ENCODE measurements at places on chromosomes 12 and 14. TPM values are rescaled to one million over a fixed set of nuclear protein-coding genes. Genes with fewer than 3 reads are reported as not detected.

Gene JDP2
- 46.1 TPM for total RNA-seq

Gene IL26
- total RNA-seq = not detected

Gene FERMT2
- 101 TPM for total RNA-seq

Gene EML5
- 0.75 TPM for total RNA-seq

Gene NEMP1
- 1.9 TPM for total RNA-seq

DNA sequence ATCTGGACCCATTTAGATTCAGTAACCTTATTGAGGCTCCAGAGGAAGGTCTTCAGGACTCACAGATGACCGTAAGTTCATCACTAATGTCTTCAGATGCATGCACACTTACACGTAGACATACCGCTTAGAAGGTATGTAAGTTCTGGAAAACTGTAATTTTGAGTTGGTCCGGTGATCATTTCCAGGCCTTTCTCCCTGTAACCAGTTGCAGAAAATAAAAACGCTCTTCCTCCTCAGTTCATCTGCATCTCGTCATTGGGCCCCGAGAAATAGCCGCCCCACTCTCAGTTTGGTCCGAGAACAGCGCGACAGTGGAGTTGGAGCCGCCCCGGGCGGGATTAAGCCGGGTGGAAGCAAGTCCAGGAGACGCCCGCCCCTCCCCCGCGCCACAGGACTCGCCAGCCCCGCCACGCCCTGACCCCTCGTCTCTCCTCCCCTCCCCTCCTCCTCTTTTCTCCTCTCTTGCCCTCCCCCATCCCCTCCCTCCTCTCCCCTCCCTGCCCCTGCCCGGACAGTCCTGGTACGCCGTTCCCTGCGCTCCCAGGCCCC is 83.7 kb downstream of the TNFAIP2 start:
- peak overlapping the region; percentile 82 for H3K27ac ChIP-seq
- H3K36me3 ChIP-seq = no peaks in the 10 kb centered on the region
- peak overlapping the region; percentile 38 for H3K4me3 ChIP-seq
- no peaks in the 10 kb centered on the region for H3K27me3 ChIP-seq

GRCh38 chr14:85895603-85896002 is 365.7 kb downstream of the FLRT2 start:
- no peaks in the 10 kb centered on the region for H3K27me3 ChIP-seq
- no peaks in the 10 kb centered on the region for H3K4me1 ChIP-seq
- no peak for DNase-seq
- no peak overlapping the region for H3K27ac ChIP-seq

DNA sequence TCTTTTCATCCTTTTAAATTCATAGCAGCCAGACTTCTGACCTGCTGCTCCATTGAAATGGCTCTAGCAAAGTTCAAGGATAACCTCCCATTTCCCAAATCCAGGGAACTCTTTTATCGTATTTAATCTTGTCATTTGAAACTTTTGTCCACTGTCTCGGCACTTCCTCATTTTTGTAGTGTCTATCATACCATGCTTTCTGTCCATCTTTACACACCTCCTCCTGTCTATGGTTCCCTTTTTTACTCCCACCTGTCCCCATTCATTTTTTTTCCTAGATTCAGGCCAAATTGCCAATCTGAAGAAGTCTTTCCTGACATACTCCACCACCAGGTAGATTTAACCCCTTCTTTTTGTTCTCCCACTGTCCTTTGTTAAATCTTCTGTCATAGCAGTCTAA is 31.0 kb downstream of the NFYB start:
- peaks cover 7% of the 10 kb centered on the region for H3K4me1 ChIP-seq
- H3K4me3 ChIP-seq = no peak overlapping the region
- no peak overlapping the region for H3K27ac ChIP-seq
- H3K36me3 ChIP-seq = no peaks in the 10 kb centered on the region
- no peak for DNase-seq
- H3K27me3 ChIP-seq = no peaks in the 10 kb centered on the region

DNA sequence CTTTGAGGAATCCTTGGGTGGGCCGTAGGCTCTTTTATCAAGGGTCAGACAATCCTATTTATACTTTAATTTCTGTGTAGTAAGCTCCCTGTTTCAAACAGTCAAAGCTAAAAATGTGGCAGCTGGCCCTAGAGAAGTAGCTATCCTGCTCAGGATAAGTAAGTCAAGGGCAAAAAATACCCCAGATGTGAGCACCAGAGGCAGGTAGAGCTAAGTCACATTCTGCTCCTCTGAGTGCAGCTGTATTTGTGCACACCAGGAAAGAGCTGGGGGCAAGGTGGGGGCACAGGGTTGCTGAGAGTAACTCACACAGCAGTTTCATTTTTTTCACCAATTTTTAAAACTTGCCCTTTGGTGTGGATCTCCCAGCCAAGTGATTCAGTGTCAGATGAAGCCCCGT is 5.3 kb downstream of the ETV6 start:
- no peak for DNase-seq
- no peaks in the 10 kb centered on the region for H3K27me3 ChIP-seq
- no peak overlapping the region for H3K27ac ChIP-seq
- no peaks in the 10 kb centered on the region for H3K36me3 ChIP-seq
- no peaks in the 10 kb centered on the region for H3K4me1 ChIP-seq
- no peak overlapping the region for H3K4me3 ChIP-seq

GRCh38 chr12:107448198-107448597 is 237.4 kb upstream of the PWP1 start:
- DNase-seq = no peak
- H3K4me3 ChIP-seq = no peak overlapping the region
- no peak overlapping the region for H3K27ac ChIP-seq
- H3K36me3 ChIP-seq = no peaks in the 10 kb centered on the region
- H3K4me1 ChIP-seq = no peaks in the 10 kb centered on the region

DNA sequence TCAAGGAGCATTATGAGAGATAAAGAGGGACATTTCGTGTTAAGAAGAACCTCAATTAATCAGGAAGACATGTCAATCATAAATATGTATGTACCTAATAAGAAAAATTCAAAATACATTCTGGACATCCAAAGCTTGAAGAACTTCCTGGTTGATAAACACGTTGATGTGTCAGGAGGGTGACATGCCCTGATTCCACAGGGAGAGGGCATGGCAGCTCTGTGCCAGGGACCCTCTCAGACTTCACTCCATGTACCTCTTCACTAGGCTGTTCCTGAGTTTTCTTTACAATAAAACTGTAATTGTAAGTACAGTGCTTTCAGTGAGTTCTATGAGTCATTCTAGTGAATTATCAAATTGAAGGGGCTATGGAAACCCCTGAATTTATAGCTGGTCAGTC is 163.5 kb downstream of the CFAP54 start:
- H3K27ac ChIP-seq = no peak overlapping the region
- H3K4me3 ChIP-seq = no peak overlapping the region

DNA sequence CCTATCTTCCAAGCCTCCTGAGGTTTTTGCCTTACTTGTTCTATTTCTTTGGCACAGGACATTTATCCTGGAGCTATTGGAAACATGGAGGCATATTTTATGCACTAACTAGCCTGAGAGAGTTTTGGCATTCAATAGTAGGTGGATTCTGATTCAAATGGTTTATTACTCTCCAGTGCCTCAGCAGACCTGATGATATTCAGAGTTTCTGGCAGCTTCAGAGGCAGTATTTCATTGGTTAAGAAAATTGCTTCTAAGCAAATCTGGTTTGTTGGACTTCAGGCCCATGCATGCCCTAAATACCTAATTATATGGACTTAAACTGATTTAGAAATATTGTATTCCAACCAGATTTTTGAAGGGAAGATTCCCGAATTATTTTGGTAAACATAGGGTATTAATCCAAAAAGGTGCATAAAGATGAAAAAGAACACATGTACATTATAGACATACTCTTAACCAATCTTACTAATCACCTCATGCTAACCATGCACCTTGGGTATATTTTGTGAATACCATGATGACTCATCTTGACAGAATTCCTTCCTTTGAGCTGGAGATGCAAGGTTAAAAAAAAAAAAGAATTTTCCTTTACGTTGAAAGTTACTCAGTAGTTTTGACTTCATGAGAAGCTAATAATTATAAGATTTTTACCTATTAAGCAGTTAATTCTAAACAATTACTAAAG is 44.3 kb upstream of the KTN1 start:
- no peak overlapping the region for H3K27ac ChIP-seq
- H3K27me3 ChIP-seq = no peaks in the 10 kb centered on the region
- H3K4me3 ChIP-seq = no peak overlapping the region
- DNase-seq = no peak

DNA sequence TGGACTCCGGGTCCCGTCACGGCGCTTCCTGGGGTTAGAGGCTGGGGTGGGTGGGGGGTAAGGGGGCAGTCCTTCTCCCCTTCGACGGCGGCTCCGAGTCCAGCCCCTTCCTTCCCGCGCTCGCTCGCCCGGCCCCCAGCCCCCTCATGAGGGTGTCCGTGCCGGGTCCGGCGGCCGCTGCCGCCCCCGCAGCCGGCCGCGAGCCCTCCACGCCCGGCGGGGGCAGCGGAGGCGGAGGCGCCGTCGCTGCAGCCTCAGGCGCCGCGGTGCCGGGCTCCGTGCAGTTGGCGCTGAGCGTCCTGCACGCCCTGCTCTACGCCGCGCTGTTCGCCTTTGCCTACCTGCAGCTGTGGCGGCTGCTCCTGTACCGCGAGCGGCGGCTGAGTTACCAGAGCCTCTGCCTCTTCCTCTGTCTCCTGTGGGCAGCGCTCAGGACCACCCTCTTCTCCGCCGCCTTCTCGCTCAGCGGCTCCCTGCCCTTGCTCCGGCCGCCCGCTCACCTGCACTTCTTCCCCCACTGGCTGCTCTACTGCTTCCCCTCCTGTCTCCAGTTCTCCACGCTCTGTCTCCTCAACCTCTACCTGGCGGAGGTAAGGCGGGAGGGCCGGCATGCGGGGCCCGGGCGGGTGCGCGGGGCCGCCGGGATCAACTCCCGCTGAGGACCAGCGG is 500 bp downstream of the GPR137C start:
- peak overlapping the region; percentile 93 for H3K4me3 ChIP-seq
- no peaks in the 10 kb centered on the region for H3K27me3 ChIP-seq
- peaks cover 19% of the 10 kb centered on the region for H3K4me1 ChIP-seq
- no peak for DNase-seq

DNA sequence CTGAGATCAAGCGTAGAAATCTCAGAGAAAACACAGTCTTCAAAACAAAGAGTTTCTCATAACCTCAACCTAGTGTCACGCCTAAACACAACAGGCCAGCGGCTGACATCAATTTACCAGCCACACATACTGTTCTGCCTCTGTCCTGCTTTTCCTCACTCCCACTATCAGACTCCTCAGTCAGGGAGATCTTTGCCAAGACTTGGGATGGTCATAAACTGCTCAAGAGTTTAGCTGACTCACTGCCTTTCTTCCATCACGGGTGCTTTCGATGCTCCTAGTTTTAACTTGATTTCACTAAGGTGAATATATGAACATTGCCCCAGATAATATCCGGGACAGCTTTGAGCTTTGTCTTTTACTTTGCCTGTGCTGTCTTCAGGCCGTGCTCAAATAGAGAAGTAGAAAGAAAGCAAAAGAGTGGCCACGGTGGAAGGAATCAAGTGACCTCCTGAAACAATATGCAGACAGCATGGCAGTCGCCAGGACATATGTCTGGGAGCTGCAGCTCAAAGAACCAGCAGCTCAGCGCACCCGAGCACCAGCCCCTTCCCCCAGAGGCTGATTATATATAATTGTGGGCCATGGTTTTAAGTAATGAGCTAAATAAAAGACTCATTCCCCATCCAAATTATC is 12.1 kb downstream of the MDM1 start:
- H3K4me3 ChIP-seq = no peak overlapping the region
- H3K4me1 ChIP-seq = no peaks in the 10 kb centered on the region
- peak; percentile 63 for DNase-seq
- no peaks in the 10 kb centered on the region for H3K27me3 ChIP-seq
- peaks cover 12% of the 10 kb centered on the region for H3K36me3 ChIP-seq

DNA sequence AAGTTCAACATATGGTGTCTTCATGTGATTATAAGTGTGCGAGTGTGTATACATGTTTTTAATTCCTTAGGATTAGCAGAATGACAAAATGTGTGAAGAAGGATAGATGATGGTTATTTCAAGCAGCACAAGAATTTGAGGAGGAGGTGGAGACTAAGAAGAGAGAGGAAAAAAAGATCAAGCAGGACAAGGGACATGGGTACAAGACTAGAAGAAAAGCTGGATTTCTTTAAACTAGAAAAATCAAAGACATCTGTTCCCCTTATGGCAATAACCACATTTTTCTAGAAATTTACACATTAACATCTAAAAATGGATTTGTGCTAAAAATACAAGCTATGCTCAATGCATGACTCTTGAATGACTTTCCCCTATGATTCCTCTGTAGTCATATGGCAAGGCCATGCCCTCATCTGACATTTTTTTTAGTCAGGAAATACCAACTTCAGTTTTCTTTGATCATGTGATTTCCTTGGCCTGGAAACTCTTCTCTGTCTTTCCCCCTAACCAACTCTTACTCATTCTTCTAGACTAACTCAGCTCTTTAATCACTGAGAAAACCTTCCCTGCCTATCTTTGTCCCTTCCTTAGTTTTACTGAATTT is 435.8 kb downstream of the NRXN3 start:
- no peak overlapping the region for H3K27ac ChIP-seq
- no peaks in the 10 kb centered on the region for H3K36me3 ChIP-seq
- no peaks in the 10 kb centered on the region for H3K4me1 ChIP-seq
- no peaks in the 10 kb centered on the region for H3K27me3 ChIP-seq
- no peak for DNase-seq

DNA sequence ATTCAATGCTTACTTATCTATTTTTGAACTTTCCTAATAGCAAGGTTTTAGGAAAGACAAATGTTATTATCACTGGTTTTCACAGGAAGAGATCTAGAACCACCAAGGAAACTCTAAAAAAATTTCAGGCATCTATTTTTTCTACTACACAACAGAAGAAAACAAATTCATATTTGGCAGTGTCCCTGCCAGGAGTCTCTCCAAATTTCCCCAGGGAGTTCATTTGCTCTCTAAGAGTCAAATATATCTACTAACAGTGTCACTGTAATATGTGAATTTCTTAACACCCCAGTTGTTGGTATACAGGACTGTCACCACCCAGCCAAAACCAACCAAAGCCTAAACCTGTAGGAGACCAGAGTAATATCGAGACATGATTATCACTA is 83.4 kb downstream of the STXBP6 start:
- H3K4me3 ChIP-seq = no peak overlapping the region
- H3K36me3 ChIP-seq = no peaks in the 10 kb centered on the region
- H3K27ac ChIP-seq = peak overlapping the region; percentile 83

- H3K36me3 ChIP-seq = peaks cover 14% of the 10 kb centered on the region
- no peaks in the 10 kb centered on the region for H3K4me1 ChIP-seq
- no peak for DNase-seq
- no peak overlapping the region for H3K27ac ChIP-seq
- no peak overlapping the region for H3K4me3 ChIP-seq
These were observed 5.8 kb downstream of the CACNB3 start for GRCh38 chr12:48824112-48824511.

- no peak overlapping the region for H3K4me3 ChIP-seq
- H3K36me3 ChIP-seq = no peaks in the 10 kb centered on the region
- no peaks in the 10 kb centered on the region for H3K27me3 ChIP-seq
- H3K27ac ChIP-seq = no peak overlapping the region
- no peaks in the 10 kb centered on the region for H3K4me1 ChIP-seq
These were observed 8.8 kb upstream of the TRAF3 start for GRCh38 chr14:102768223-102769048.

DNA sequence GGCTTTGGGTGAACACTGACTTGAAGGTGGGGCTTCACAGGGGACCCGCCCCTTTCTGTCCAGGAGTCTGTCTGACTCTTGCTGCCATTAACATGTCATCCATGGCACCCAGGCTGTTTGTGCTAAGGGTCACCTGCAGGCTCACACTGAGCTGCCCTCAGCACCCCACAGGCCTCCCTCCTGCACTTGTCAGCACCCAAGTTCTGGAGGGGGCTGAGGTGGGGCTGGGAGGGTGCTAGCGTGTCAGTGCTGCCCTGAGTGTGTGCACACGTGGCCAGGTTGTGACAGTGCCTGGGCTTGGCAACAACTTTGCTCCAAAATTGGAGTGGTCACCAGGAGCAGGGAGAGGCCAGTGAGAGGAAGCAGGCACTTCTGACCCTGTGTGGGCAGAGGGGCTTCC is 963.2 kb downstream of the TRHDE start:
- no peaks in the 10 kb centered on the region for H3K27me3 ChIP-seq
- DNase-seq = no peak
- no peak overlapping the region for H3K27ac ChIP-seq
- no peaks in the 10 kb centered on the region for H3K36me3 ChIP-seq
- no peak overlapping the region for H3K4me3 ChIP-seq
- no peaks in the 10 kb centered on the region for H3K4me1 ChIP-seq

Data from right atrium auricular region (tissue), 2 donors.